ENCODE measurements at places on chromosomes 3 and 15.

GRCh38 chr3:27914199-27914598 lies 192.1 kb upstream of the EOMES start:
- DNase-seq, result no peak

- DNase-seq, result no peak
Measured at GRCh38 chr15:43067717-43068461, 37.9 kb downstream of the UBR1 start.

DNA sequence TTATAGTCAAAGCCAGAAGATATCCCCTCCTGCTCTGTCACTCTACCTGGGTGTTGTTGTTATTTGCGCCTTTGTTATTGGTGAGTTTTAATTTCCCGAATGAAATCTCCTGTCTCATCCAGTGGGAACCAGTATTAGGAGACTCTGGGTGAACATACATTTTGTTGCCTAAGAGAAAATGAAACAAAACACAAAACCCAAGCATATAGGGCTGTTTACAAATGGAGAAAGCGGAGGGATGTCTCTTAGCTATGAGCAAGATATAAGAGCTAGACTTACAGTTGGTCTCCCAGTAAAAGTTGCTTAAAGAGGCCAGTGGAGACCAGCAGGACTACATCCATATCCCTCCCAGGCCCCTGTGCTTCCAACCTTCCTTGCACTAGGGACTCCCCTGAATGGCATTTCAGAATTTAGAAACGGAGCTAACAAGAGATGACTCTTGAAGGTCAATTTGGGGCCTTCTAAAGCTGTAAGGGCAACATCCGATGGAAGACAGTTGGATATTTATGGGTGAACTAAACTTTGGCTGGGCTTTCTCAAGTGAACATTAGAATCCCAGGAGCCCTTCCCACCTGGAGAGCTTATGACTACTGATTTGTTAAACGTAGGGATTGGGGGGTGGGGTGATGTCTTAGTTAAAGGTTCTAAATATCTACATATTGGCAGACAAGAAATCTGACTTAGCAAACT lies 2.7 kb downstream of the EOMES start:
- DNase-seq, result no peak

GRCh38 chr3:188021502-188022040 lies 132.4 kb upstream of the LPP start:
- no peak for DNase-seq

DNA sequence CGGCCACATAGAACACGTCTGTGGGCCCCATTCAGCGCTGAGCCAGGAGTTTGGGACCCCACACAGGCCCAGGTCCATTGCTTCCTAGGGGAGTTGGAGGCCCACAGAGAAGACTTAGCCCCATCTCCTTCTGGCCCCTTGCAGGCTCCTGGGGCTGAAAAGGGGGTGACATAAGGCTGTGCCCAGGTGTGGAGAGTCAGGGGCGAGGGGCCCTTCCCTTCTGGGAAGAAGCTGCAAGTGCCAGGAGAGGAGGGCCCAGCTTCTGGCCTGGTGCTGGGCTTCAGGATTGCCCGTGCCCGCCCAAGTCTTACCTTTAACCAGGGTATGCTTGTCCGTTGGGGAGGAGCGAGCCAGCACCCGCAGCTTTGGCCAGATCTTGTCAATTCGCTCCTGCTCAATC lies 28.9 kb upstream of the SEC13 start:
- DNase-seq, result no peak

GRCh38 chr3:188573956-188574355 lies 420.0 kb downstream of the LPP start:
- DNase-seq, result no peak

- DNase-seq, result no peak
Measured at GRCh38 chr3:181344331-181344730, 354.8 kb upstream of the DNAJC19 start.

GRCh38 chr15:57604507-57604906 lies 12.8 kb downstream of the MYZAP start:
- DNase-seq, result no peak

DNA sequence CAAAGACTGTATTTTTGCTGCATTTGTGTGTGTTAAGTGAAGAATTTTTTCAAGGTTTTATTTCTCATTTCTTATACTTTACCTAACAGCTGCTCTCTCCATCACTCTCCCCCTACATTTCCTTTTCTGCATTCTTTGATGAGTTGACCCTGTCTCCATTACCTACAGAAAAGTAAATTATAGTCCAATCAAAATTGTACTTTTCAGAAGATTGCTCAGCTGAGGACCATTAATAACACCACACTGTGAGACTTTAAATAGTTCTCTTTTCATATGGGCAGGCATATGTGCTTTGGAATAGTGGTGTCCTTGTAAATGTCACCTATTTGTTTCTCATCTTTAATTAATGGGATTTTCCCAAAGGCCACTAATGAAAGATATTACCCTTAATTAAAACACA lies 234.7 kb upstream of the GPR149 start:
- no peak for DNase-seq

GRCh38 chr3:54874816-54875556 lies 52.9 kb downstream of the LRTM1 start:
- DNase-seq, result no peak

GRCh38 chr15:74428442-74428787 lies 5.3 kb downstream of the SEMA7A start:
- DNase-seq, result no peak

DNA sequence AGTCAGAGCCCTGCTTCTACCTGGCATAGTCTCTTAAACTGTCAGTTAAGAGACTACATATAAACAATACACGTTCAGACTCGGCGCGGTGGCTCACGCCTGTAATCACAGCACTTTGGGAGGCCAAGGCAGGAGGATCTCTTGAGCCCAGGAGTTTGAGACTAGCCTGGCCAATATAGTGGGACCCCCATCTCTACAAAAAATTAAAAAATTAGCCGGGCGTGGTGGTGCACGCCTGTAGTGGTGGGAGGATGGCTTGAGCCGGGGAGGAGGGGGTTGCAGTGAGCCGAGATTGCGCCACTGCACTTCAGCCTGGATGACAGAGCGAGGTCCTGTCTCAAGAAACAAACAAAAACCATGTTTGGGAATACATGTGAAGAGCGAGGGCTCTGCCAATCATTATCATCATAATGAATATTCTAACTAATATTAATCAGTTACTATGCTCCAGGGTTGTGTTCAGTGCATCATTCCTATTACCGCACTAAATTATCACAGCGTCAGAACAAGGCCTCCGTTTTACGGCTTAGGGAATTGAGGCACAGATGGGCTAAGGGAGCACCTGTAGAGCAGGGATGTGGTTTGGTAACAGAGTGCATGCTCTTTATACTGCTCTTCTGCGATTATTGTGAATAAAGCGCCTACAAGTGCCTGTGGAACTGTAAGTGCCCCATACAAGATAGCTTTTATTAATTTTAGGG lies 844 bp upstream of the UQCC5 start:
- no peak for DNase-seq

GRCh38 chr3:106529738-106530137 lies 660.9 kb upstream of the CBLB start:
- DNase-seq, result no peak
